ENCODE measurements at places on chromosomes 2 and 18.
A peak's percentile ranks its signal among the peaks of the same experiment; 100 is the strongest.

- no peaks in the 10 kb centered on the region for H3K27me3 ChIP-seq
- no peaks in the 10 kb centered on the region for H3K4me1 ChIP-seq
- no peaks in the 10 kb centered on the region for H3K36me3 ChIP-seq
- no peak for DNase-seq
- H3K4me3 ChIP-seq, result no peak overlapping the region
These were observed 175.9 kb upstream of the NXPH2 start for GRCh38 chr2:138956116-138956515.

- no peaks in the 10 kb centered on the region for H3K36me3 ChIP-seq
- H3K4me3 ChIP-seq, result no peak overlapping the region
- H3K27ac ChIP-seq, result no peak overlapping the region
- no peak for DNase-seq
These were observed 771.9 kb downstream of the ERBB4 start for GRCh38 chr2:211766689-211767088.

GRCh38 chr2:191245046-191245868, at the start of gene MYO1B:
TSS of gene MYO1B (plus strand) at chr2:191245404. CDS start at chr2:191276896, 31,492 bp downstream.
- H3K27ac ChIP-seq, result no peak within 1 kb of the TSS
- H3K27me3 ChIP-seq, result no peaks in the 10 kb centered on the region
- no peak within 1 kb of the TSS for H3K4me3 ChIP-seq
- peak; percentile 11 for DNase-seq

GRCh38 chr2:209076151-209076550, 347.7 kb upstream of the MAP2 start:
- H3K4me1 ChIP-seq, result no peaks in the 10 kb centered on the region
- H3K27ac ChIP-seq, result no peak overlapping the region
- no peak overlapping the region for H3K4me3 ChIP-seq
- DNase-seq, result no peak

DNA sequence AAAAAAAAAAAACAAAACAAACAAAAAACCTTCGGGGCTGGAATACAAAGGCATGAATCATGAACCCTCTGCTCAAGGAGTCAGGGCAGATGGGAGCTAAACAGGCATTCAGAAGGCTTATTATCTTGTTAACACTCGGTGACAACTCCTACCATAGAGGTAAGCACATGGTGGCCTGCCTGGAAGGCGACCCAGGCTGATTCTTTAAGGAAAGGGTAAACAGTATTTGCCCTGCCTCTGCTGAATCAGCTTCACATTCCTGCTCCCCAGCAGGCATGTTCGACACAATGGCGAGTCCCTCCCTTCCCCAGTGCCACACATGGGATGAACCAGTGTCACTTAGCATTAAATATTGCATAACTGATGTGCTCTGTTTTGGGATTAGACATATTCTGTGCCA, 191.9 kb downstream of the ARL4C start:
- no peaks in the 10 kb centered on the region for H3K36me3 ChIP-seq
- H3K27ac ChIP-seq, result no peak overlapping the region
- no peaks in the 10 kb centered on the region for H3K4me1 ChIP-seq
- H3K4me3 ChIP-seq, result no peak overlapping the region
- no peaks in the 10 kb centered on the region for H3K27me3 ChIP-seq
- DNase-seq, result no peak

- no peak overlapping the region for H3K4me3 ChIP-seq
- H3K4me1 ChIP-seq, result 0 out of 2 replicates have a peak, but pooled peaks cover 3% of the 10 kb centered on the region
- peaks cover 23% of the 10 kb centered on the region for H3K36me3 ChIP-seq
- no peak overlapping the region for H3K27ac ChIP-seq
- no peak for DNase-seq
These were observed 55.2 kb downstream of the CCDC88A start for GRCh38 chr2:55364189-55365055.

DNA sequence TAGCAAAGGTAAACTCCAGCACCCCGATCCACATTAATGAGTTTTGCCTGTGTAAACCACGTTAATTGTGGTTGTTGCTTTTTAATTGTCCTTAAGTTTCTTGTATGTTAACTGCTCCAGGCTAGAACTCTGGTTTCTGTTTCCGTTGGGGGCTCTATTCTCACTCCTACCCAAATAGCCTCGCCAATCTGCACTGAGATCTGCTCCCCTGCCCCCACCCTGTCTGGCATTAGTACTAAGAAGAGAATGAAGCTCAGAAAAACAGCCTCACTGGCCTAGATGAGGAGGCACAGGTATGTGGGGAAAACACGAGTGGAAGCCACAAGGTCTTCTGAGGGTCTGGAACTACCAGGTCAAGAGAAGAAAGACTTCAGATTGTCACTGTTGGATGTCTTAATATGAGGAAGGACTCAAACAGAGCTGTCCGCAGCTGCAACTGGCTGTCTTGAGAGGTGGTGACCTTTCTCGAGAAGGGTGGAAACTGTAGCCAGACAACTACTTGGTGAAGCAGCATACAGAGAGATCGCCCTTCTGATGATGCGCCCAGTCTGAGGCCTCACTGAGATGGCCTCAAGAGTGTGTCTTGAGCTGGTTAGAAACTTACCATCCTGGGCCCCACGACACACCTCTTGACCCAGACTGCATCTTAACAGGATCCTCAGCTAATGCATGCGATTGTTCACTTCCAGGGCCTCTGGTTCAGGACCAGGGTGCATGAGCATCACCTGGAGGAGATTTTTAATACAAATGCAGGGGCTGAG, 73.1 kb downstream of the TGOLN2 start:
- H3K27me3 ChIP-seq, result peaks cover 71% of the 10 kb centered on the region
- H3K36me3 ChIP-seq, result no peaks in the 10 kb centered on the region
- no peak for DNase-seq
- no peak overlapping the region for H3K4me3 ChIP-seq
- H3K4me1 ChIP-seq, result no peaks in the 10 kb centered on the region

DNA sequence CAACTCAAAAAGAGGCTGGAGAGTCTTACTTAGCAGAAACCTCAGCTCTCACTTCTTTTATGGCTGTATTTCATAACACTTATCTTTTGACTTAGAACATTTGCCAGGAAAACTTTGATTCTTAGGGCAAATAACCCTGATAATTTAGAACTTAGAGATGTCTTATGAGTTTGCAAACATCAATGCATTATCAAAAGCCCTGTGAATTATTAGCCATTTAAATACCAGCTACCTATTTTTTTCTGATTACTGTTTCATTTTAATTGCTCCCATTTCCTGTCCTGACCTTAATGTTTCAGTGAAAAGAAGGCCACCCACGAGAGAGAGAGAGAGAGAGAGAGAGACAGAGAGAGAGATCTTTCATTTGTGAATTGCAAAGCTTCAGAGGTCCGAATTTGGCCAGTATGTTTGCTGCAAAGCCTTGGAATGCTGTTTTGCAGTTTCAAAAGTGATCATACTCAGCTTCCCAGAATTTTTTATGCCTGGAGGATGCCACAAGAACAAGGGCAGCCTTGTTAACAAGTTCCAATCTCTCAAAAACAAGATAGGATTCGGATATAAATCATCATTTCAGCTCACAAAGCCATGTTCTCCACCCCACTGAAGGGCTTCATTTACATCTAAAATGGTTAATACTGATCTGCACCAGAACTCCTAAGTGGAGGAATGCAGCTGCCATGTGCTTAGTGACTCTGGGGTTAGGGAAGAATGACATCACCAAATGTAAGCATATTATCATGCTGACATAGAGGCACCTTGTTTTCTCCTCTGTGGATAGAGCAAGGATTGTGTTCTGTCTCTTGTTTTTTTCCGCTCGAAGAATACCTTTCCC, 478.2 kb downstream of the ARHGAP15 start:
- no peak for DNase-seq
- no peaks in the 10 kb centered on the region for H3K4me1 ChIP-seq
- no peak overlapping the region for H3K27ac ChIP-seq

- H3K4me1 ChIP-seq, result no peaks in the 10 kb centered on the region
- H3K27me3 ChIP-seq, result no peaks in the 10 kb centered on the region
- DNase-seq, result no peak
- H3K4me3 ChIP-seq, result no peak overlapping the region
- peaks cover 98% of the 10 kb centered on the region for H3K36me3 ChIP-seq
These were observed 7.9 kb downstream of the RIF1 start for GRCh38 chr2:151417650-151418049.

- peaks cover 44% of the 10 kb centered on the region for H3K27me3 ChIP-seq
- no peak overlapping the region for H3K27ac ChIP-seq
- H3K4me3 ChIP-seq, result no peak overlapping the region
- H3K36me3 ChIP-seq, result no peaks in the 10 kb centered on the region
- H3K4me1 ChIP-seq, result no peaks in the 10 kb centered on the region
These were observed 110.7 kb downstream of the SH3RF3 start for GRCh38 chr2:109239720-109240119.

GRCh38 chr2:54546518-54546917, 90.4 kb downstream of the SPTBN1 start:
- H3K27ac ChIP-seq, result no peak overlapping the region
- no peak for DNase-seq
- peaks cover 10% of the 10 kb centered on the region for H3K4me1 ChIP-seq
- H3K27me3 ChIP-seq, result no peaks in the 10 kb centered on the region
- no peak overlapping the region for H3K4me3 ChIP-seq

GRCh38 chr2:57575700-57576268, 470.8 kb upstream of the VRK2 start:
- no peaks in the 10 kb centered on the region for H3K4me1 ChIP-seq
- no peaks in the 10 kb centered on the region for H3K36me3 ChIP-seq

DNA sequence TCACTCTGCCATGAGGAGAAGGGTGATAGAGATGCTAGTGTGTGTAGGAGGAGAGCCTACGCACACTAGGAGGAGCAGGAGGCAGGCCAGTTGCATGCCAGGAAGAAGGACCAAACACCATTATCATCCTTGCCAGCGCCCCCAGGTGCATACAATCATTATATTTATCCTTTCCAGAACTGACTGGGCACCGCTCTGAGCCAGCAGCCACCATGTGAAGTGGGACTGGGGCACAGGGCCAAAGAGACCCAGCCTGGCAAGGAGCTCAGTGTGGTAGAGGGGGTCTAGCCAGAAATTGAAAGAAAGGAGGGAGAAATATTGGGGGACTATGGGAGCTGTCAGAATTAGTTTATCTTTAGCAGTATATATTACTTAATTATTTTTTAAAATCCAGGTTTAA, 8.3 kb upstream of the GPR148 start:
- no peak overlapping the region for H3K4me3 ChIP-seq
- no peak for DNase-seq
- H3K36me3 ChIP-seq, result no peaks in the 10 kb centered on the region
- H3K27me3 ChIP-seq, result no peaks in the 10 kb centered on the region
- no peak overlapping the region for H3K27ac ChIP-seq

DNA sequence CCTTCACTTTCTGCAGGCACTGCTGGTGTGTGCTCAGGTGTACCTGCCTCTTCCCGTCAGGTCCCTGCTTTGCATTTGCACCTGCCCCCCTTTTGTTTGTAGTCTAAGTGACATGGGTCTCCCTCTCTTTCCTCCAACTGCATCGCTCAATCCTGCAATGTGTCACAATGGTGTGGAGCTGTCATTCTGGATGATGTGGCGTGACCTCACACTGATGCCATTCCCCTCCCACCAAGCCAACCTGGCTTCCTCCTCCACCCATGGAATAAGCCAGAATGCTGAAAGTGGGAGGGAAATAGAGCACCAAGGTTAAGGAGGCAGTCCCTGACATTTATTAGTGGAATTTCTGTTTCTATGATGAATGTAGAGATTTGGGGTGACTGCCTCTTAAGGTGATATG, 156.7 kb downstream of the ZBTB7C start:
- no peak overlapping the region for H3K27ac ChIP-seq
- no peaks in the 10 kb centered on the region for H3K27me3 ChIP-seq
- no peak overlapping the region for H3K4me3 ChIP-seq
- H3K4me1 ChIP-seq, result no peaks in the 10 kb centered on the region
- no peak for DNase-seq

GRCh38 chr2:152490686-152491455, 155.9 kb downstream of the FMNL2 start:
- no peaks in the 10 kb centered on the region for H3K4me1 ChIP-seq
- H3K27me3 ChIP-seq, result 0 out of 3 replicates have a peak, but pooled peaks cover 2% of the 10 kb centered on the region
- no peak overlapping the region for H3K4me3 ChIP-seq
- no peak overlapping the region for H3K27ac ChIP-seq
- H3K36me3 ChIP-seq, result no peaks in the 10 kb centered on the region

GRCh38 chr18:62324917-62325805, at the start of gene TNFRSF11A:
TSS of gene TNFRSF11A (plus strand) at chr18:62325310. CDS start at chr18:62325353, 43 bp downstream.
- peaks cover 30% of the 10 kb centered on the region for H3K27me3 ChIP-seq
- H3K36me3 ChIP-seq, result no peaks in the 10 kb centered on the region
- peaks cover 20% of the 10 kb centered on the region for H3K4me1 ChIP-seq
- H3K27ac ChIP-seq, result no peak within 1 kb of the TSS
- H3K4me3 ChIP-seq, result peak within 1 kb of the TSS; percentile 37

DNA sequence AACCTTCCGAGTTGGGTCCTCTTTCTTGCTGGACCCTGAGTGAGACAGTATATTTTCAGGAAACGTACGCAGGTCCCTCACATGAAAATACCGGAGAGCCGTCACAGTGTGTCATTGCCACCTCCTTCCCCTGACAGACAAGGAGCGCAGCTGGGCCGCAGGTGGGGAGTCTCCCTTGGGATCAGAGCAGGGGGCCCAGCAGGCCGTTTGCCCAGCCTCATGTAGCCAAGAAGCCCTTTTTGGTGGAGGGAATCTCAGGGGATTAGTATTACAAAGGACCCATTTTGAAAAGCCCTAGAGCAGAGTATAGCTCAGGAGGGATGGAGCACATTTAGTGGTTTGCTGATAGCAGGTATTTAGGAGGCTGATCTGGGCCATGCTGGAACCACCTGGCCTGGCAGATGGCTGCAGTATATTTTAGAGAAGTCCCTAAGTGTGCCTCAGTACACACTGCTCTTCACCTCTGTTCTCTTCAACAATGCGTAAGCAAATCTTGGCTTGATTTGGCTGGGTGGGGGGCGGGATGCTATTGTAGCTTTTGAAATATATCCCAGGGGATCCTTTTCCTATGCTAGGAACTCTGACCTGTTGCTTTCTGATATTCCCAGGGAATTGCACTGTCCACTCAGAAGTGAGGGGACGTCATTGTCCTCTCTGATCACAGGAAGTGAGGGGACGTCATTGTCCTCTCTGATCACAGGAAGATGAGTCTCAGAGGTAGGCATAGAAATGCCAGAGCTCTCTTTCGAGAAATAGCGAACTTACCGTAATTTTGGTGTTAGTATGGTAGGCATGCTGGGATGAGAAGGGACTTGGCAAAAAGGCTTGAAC, 171.9 kb downstream of the HRH4 start:
- H3K27ac ChIP-seq, result no peak overlapping the region
- DNase-seq, result no peak
- no peaks in the 10 kb centered on the region for H3K36me3 ChIP-seq
- H3K4me3 ChIP-seq, result no peak overlapping the region
- no peaks in the 10 kb centered on the region for H3K4me1 ChIP-seq

DNA sequence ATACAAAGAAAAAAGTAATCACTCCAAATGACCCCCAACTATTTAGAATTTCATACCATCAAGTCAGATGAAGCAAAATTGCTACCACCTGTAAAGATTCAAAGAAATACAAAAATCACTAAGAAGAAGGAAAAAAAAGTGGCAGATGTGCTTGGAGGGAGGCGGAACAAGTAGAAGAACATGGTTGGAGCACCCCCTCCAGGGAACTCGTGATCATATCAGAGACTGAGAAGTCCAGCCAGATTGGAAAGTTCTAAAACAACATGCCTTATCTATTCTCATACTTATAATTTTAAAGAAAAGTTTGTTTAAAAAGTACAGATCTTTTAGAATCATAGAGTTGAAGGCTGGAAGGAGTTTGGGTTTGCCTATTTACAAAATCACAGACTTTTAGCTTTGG, 113.4 kb upstream of the CYP26B1 start:
- DNase-seq, result no peak
- no peaks in the 10 kb centered on the region for H3K27me3 ChIP-seq
- no peaks in the 10 kb centered on the region for H3K36me3 ChIP-seq
- H3K27ac ChIP-seq, result no peak overlapping the region

GRCh38 chr2:160141912-160142311, 58.2 kb downstream of the ITGB6 start:
- H3K4me3 ChIP-seq, result no peak overlapping the region
- no peaks in the 10 kb centered on the region for H3K27me3 ChIP-seq
- no peaks in the 10 kb centered on the region for H3K4me1 ChIP-seq
- H3K27ac ChIP-seq, result no peak overlapping the region
- no peak for DNase-seq

GRCh38 chr18:77065221-77065981, 67.2 kb downstream of the MBP start:
- H3K27ac ChIP-seq, result no peak overlapping the region
- no peaks in the 10 kb centered on the region for H3K36me3 ChIP-seq
- no peak overlapping the region for H3K4me3 ChIP-seq
- DNase-seq, result no peak
